ENCODE measurements at places on chromosomes 16 and 17.

DNA sequence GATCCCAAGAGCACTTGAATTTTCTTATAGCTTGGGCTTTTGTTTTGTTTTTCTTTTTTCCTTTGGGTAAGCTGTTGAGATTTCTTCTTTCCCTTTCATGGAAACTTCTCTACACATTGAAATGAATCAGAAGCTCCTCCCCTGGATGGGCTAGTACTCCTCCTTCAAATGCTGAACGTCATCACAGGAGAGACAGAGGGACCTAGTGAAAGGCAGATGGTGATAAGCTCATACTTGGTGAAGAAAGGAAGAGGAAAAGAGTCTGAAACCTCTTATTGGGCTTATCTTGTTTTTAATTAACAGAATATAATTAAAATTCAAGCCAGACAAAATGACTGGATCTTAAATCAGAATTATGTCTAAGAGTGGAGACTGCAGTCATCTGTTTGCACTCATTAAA is 147.3 kb downstream of the SNX11 start:
- no peak for DNase-seq

- no peak for DNase-seq
These were observed 55.9 kb downstream of the SDK2 start for GRCh38 chr17:73588301-73588846.

- DNase-seq = no peak
These were observed 58.2 kb downstream of the IL21R start for GRCh38 chr16:27460213-27460612.

DNA sequence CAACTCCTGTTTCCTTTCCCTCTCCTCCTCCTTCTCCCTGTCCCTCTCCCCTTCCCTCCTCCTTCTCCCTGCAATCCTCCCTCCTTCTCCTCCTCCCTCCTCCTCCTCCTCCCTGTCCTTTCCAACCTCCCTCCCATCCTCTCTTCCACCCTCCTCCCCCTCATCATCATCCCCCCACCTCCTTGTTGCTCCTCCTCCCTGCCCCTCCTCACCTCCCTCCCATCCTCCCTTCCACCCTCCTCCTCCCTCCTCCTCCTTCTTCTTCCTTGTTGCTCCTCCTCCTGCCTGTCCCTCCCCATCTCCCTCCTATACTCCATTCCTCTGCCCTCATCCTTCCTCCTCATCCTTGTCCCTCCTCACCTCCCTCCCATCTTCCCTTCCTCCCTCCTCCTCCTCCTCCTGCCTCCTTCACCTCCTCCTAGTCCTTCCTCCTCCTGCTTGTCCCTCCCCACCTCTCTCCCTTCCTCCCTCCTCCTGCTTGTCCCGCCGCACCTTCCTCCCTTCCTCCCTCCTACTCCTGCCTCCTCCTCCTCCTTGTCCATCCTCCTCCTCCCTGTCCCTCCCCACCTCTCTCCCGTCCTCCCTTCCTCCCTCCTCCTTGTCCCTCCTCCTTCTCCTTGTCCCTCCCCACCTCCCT is 222.5 kb downstream of the IRF8 start:
- no peak for DNase-seq

GRCh38 chr16:23952128-23952970 is 116.6 kb downstream of the PRKCB start:
- DNase-seq = no peak

DNA sequence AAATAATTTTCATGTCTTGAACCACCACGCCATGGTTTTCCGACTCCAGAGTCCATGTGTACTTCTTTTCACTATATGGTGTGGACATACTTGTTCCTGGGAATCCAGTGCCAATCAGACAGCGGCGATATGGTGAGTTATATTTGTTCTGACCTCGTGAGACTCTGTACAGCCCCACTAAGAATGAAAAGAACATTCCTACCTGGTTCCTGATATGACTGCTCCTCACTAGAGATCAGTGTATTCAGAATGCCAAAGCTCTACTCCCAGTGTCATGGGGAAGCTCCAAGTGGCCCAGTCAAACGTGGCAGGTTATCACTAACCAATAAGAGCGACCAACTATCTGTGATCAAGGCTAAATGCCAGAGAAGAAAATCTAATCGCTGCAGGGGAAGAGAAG is 6.1 kb downstream of the C16orf46 start:
- no peak for DNase-seq

- peak; percentile 81 for DNase-seq
These were observed at the start of gene TUBG2 for GRCh38 chr17:42659079-42659931. Gene TUBG2, plus strand, starts transcription at chr17:42659284. Its CDS starts 220 bp downstream, at chr17:42659504.

- no peak for DNase-seq
These were observed 252.0 kb upstream of the KIF2B start for GRCh38 chr17:53570731-53571130.

DNA sequence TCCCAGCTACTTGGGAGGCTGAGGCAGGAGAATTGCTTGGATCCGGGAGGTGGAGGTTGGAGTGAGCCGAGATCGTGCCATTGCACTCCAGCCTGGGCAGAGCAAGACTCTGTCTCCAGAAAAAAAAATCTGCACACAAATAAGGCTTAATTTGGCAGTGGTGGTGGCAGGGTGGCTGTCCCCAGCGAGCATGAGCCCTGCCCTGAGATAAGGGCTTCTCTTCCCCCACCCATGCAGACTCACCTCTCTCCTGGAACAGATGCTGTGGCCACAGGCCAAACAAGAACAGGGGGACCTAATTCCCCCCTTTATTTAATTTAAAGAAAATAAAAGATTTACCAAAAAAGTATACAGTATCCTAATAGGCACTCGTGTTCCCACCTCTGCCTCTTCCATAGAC is 157.2 kb downstream of the RAB11FIP4 start:
- DNase-seq = no peak

GRCh38 chr17:80153004-80153403 is 6.1 kb upstream of the EIF4A3 start:
- no peak for DNase-seq

DNA sequence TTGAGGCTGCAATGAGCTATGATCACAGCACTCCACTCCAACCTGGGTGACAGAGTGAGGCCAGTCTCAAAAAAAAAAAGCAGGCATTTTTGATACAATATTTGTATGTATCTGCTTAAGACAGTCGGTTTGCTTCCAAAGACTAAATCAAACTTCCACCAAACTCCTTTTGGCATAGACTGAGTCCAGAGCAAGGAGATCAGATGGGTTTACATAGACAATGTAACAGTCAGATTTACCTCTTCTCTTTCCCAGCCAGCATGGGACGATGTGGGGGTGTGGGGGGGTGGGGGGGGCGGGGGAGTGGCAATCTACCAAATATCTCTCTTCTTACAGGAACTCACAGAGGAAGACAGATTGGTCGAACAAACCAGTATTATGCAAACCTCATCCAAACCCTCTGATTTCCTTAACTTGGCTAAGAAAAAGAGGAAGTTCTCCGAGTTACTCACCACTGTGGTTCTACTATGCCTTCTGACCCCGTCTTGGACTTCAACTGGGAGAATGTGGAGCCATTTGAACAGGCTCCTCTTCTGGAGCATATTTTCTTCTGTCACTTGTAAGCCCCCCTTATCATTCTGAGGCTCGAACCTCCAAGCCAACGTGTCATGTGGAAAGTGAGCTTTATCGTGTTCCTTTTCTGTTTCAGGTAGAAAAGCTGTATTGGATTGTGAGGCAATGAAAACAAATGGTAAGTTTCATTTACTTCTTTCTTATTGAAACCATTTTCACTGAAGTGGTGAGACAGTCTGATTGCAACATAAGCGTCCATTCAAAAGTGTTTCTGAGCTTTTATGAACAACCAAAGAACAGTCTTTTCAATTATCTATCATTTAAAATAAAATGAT is at the start of gene MILR1:
MILR1 (plus strand) TSS at position 451 of the 848 bp plus-strand sequence; CDS start at position 505, 54 bp downstream.
- DNase-seq = no peak

DNA sequence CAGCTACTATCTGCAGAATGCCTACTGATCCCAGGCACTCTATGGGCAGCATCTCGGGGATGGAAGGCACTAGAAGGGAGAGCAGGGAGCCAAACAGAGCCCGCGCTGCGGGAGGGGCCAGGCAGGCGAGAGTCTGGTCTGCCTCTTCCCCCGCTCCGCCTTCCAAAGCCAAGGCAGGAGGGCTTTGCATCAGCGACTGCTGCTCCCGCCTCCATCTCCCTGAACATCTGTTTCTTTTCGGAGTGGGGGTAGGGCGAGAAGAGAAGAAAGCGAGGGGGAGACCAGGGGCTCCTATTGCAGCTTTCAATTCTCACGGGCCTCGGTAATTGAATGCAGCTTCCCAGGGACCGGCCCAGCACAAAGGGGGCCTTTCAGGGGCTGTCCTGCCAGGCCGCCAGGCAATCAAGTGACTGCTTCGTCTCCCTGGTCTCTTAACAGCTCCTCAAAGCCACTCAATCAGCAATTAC is 31.4 kb upstream of the CDC42EP4 start:
- no peak for DNase-seq

- DNase-seq = no peak
These were observed 48.6 kb upstream of the IRX3 start for GRCh38 chr16:54335230-54335629.

DNA sequence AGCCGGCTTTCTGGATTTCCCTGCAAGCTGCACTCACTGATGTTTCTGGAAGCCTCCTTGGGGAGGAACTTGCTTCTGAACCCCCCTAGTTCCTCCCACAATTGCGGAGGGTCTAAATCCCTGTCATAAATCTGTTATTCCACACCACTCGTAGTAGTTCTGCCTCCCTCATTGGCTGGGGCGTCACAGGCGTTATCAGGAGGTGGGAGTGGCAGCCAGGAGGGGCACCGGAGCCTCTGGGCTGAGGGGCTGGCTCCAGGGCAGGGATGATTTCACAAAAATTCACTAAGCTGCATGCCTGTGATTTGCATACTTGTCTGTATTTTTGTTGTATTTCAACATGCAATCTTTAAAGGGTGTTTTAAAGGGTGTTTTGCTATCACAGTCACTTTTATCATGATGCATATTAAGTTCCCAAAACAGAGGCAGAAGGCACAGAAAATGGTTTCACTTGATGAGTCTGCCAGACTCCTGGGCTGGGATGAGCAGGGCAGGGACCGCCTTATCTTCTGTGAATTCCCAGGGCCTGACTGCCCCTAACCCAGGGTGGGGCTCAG is 176.2 kb upstream of the FOXF1 start:
- no peak for DNase-seq

GRCh38 chr17:30376621-30377452 is 1.9 kb upstream of the CPD start:
- DNase-seq = no peak

- DNase-seq = no peak
These were observed 1.5 kb downstream of the SLC35G3 start for GRCh38 chr17:35192708-35193107.

GRCh38 chr17:77508047-77508715 is 367.4 kb downstream of the SEC14L1 start:
- DNase-seq = no peak

DNA sequence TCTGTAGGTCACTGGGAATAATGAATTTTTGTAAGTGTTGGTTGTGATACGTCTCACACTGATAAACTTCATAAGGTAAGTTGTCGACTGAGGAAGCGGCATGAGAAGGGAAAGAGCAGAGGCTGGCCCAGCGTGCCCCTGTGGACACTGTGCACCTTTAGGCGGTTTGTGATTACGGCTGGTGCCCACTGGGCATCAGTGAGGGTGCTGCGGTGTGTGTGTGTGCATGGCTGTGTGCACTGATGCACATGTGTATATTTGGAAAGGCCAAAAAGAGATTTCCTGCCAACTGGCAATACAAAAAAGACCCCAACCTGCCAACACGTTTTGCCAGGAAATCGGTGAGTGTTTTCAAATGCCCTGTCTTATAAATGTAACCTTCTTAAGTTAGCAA is 11.9 kb downstream of the IRF8 start:
- no peak for DNase-seq

DNA sequence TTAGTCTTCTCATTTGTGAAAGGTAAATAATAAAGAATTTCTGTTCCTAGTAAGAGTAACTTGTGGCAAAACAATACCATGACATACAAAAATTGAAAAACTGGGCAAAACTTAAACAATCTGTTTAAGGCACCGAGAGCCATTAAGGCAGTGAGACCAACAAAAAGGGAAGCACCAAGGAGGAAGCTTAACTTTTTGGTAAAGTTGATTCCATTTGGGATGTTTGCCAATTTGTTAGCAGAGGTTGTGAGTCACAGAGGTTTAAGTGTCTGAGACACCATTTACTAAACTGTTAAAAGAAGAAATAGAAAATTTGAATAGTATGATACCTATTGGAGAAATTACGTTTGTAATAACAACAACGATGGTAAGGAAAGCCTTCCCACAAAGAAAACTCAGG is 4.9 kb downstream of the SLC35G3 start:
- DNase-seq = no peak

- DNase-seq = no peak
These were observed 320.8 kb downstream of the XYLT1 start for GRCh38 chr16:17149904-17150483.

DNA sequence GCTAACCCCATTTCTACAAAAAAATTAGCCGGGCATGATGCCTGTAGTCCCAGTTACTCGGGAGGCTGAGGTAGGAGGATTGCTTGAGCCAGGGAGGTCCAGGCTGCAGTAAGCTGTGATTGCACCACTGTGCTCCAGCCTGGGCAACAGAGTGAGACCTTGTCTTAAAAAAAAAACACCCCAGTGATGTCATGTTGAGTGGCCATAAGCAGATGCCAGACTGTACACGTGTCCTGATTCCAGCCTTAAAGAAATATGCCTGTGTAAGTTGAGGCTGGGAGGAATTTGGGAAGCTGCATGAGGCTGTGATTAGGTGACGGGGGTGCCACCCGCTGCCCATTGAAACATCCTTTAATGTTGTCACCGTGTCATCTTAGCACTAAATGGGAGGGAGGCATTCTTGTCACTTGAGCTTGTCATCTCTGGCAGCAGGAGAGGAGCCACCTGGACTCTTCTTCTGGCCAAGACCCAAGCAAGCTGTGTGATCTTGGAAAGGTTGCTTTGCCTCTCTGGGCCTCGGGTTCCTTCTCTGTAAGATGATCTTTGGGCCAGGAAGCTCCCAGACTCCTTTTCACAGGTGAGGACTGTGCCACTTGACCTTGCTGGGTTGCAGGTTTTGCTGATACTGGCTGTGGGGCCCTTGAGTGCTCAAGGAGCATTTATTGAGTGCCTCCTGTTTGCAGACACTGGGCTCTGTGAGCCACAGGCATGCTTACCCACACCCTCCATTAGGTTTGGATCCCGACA is 98.3 kb upstream of the CIBAR2 start:
- DNase-seq = no peak

GRCh38 chr16:49554681-49555080 is 181.1 kb downstream of the C16orf78 start:
- DNase-seq = no peak

Measured in GM12891 (cell line).